ENCODE measurements at places on chromosomes 11 and 22.

DNA sequence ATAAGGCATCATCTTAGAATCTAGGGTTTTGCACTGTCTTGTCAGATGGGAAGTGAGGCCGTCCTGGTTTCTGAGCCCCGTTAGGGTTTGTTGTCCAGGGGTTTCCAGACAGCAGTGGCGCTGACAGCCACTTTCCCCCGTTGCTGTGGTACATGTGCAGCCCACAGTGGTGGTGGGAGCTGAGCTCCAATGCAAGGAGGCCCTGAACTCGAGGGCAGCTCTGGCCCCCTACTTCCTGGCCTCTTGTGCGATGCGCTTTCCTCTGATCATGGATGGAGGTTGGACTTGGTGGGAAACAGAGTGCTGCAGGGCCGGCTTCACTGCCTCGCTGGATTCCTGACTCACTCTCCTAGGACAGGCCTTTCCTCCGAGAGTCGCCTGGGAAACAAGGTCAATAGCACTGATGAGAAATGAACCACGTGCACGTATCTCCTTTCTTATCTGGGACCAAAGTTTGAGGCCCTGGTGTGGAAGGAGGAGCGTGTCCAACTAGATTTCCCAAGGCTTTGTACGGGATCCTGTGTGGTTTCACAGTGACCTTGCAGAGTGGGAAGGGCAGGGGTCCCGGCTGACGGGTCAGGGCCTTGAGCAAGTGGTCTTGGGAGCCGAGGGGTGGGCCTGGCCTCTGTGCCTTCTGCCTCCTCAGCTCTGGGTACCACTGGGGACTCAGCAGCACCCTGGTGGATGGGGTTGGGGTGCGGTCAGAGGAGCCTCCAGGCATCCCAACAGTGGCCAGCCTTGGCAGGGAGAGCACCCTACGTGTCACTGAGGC lies 3.7 kb downstream of the PHRF1 start:
- DNase-seq = peak; percentile 53

GRCh38 chr11:68074584-68075352 lies 35.9 kb downstream of the TCIRG1 start:
- no peak for DNase-seq

GRCh38 chr22:49763138-49763537 lies 64.5 kb downstream of the BRD1 start:
- no peak for DNase-seq

- DNase-seq = no peak
Measured at GRCh38 chr11:74773476-74773875, 24.8 kb downstream of the RNF169 start.

DNA sequence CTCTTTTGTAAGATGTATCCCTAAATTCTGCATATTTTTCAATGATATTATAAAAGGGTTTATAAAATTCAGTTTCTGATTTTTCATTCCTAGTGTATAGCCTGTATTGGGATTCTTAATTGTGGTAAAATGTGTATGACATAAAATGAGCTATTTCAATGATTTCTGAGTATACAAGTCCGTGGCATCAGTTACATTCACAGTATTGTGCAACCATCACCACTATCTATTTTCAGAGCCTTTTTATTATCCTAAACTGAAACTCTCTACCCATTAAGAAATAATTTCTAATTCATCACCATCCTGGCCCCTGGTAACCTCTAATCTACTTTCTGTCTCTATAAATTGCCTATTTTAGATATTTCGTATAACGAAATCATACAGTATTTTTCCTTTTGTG lies 39.8 kb downstream of the EIF3F start:
- DNase-seq = no peak

DNA sequence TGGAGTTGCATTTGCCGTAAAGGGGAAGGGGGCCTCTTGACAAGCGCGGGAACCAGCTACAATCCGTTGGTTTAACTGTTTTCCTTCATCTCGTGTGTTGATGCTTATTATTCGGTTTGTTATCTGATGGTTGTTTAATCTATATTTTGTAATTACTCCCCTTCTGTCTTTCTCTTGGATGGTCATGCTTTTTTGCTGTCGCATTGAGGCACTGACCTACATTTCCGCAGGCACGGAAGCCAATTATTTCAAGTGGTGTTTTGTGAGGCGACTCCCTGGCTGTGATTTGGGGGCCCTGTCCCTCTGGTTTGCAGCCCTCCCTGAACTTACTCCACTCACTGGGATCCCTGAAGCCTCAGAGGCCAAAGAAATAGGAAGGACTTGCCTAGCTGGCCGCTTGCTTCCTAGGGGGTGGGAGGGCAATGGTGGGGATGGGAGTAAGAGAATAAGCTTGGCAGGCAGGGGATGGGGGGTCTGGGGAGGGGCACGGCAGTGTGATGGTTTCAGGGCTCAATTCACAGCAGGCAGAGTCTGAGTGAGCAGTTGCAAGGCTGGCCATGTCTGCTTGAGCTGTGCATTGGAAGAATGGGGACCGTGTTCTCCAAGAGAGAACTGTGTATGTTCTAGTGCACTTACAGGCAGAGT lies 165.8 kb upstream of the B3GAT1 start:
- no peak for DNase-seq

DNA sequence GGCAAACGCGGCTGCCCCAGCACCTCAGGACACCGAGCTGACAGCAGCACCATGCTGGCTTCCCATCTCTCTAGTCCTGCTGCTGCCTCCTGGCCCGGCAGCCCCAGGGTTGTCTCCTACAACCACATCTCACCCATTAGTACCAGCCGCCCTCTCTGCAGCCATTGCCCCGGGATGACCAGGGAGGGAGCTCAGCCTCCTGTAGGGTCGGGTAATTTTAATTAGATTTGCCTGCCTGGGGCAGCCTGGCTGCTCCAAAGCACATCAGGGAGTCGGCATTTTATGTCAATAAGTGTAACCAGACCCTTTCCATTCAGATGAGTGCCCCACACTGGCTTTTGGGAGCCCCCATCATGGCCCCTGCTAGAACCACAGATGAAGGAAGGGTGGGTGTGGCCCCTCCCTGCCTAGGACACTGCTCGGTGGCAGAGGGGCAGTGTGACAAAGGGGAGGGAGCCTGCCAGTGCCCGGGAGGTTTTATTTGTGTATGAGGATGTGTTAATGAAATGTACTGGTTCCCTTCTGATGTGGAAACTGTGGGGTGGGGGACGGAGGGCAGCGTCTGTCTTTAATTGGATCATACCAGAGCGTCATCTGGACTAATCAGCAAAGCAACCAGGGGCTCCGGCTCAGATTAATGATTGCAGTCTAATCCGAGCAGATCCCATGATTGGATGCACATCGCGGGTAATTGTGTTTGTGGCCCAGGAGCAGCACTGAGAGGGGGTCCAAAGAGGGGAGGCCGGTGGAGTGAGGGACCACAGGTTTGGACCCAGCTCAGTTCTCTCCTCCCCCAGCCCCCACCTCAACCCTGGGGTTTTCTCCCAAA lies 125.3 kb downstream of the FEZ1 start:
- no peak for DNase-seq

GRCh38 chr11:102325088-102325487 lies 7.8 kb downstream of the BIRC3 start:
- no peak for DNase-seq

- DNase-seq = no peak
Measured at GRCh38 chr11:115241899-115242298, 262.3 kb downstream of the CADM1 start.

GRCh38 chr22:45966320-45966894 lies 10.6 kb downstream of the WNT7B start:
- DNase-seq = peak; percentile 48

GRCh38 chr11:112467721-112468120 lies 207.1 kb upstream of the PLET1 start:
- no peak for DNase-seq

GRCh38 chr11:127766734-127767133 lies 766.2 kb upstream of the KIRREL3 start:
- DNase-seq = no peak

- DNase-seq = no peak
Measured at GRCh38 chr11:103907548-103908455, 128.6 kb upstream of the DDI1 start.

GRCh38 chr22:46058091-46058420 lies 81.1 kb upstream of the WNT7B start:
- DNase-seq = no peak

DNA sequence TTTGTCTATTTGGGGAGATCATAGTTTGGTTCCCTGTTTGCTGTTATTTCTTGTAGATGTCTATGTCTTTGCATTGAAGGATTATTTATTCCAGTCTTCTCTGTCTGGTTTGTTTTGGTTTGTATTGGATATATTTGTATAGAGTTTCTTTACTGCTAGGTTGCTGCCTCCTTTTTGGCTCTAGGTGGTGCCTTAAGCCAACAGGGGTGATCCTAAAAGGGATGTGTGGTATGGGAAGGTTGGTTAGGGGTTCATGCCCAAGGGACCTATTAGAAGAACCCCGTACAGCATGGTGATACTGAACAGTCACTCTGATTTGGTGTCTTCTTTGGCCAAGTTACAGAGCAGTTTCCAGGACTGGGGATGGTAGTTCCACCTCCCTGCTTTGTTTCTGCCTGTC lies 36.4 kb upstream of the PGR start:
- DNase-seq = no peak

DNA sequence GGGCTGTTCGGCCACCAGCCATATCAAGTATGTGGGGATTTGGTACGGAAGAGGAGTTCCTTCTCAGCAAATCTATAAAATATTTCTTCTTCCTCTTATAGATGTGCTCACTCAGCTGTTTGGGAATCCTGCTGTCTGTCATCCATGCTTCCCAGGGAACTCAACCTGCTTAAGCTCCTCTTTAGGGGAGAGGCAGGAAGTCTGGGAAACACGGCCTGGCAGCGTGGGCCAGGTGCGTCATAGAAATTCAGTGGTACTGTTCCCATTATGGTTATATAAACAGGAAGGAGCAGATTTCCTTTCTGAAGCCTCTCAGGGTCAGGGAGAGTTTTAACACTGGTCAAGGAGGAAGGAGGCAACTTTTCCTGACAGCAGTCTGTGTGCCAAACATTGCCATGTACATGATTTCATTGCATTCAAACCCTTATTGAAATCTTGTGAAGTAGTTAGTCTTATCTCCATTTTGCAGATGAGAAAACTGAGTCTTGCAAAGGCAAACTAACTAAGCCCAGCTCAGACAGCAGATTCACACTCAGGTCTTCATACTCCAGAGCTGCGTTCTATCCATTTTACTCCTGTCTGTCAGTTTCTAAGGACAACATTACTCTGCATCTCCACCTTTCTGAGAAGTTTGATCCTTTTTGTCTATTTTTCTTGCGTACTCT lies 35.4 kb upstream of the AMOTL1 start:
- DNase-seq = peak; percentile 47

GRCh38 chr11:107928767-107929507 lies 689 bp downstream of the RAB39A start:
- DNase-seq = peak; percentile 13

DNA sequence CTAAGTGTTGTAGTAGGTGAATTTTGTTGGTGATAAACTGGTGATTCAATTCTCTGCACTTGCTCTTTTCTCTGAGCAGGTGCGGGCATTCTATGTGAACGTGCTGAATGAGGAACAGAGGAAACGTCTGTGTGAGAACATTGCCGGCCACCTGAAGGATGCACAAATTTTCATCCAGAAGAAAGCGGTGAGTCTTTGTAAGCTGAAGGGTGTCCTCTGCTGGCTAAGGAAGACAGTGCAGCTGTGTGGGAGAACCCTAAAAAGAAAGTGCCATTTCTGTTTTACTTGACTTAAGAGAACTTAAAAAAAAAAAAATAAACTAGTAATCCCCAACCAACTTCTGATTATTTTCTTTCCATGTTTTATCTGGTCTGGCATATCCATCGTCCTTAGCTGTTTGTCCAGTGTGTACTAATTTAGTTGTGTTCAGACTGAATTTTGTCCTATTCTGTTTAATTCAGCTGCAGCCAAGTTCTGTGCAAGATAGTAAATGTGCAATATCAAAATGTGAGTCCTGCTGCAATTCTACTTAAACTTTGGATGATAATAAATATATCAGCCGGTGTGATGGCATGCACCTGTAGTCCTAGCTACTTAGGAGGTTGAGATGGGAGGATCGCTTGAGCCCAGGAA lies 29.6 kb downstream of the CAT start:
- peak; percentile 33 for DNase-seq

DNA sequence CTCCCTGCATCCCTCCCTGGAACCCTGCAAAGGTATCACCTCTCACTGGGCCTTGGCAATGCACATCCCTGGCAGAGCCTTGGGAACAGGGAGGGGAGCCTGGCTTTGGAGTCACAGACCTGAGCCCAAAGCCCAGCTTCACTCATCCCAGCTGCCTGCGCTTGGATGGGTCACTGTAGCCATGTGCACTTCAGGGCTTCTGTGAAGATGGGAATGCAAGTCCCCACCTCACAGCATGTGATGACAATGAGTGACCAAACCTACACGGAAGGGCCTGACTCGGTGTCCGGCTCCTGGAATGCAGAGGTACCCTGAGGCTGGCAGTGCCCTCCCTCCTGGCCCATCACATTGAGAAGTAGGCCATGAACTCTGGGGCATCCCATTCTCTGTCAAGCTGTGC lies 22.8 kb upstream of the BAIAP2L2 start:
- no peak for DNase-seq

DNA sequence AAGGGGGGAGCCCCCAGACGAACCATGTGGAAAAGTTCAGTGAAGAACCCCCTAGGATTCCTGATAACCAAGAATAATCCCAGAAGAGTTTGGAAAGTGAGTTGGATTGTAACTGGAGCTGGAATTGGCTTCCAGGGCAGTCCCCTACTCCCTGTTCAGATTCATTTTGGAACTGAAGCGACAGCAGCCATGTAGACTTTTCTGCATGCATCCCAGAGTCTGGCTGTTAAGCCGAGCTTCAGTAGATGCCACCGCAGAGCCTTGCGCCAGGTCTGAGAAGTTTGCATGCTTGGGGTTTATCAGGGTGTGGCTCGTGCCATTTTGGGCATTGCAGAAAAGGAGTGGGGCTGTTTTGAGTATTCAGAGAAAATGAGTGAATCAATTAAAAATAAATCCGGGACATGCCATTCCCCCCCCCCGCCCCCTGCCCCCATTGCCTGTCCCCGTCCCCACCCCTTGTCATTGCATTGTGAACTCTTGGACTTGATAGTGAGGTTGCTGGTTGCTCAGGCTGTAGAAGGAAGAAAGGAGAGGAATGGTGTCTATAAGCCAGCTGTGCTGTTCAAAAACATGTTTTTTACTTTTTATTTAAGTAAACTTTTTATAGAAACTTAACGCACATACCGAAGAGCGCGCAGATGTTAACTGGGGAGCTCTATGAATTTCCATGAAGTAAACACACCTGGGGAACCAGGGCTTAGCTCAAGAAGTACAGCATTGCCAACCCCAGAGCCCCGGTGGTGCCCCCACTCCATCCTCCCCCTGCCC lies 71.2 kb downstream of the LDLRAD3 start:
- no peak for DNase-seq

- no peak for DNase-seq
Measured at GRCh38 chr11:126111458-126112116, 48.9 kb upstream of the CDON start.

Data from kidney tubule cell (primary cell).